Hematopoietic multipotent progenitor cell treated with erythropoietin and hydrocortisone succinate and interleukin-3 and kit ligand, for 8 days (in vitro differentiated cells): ENCODE measurements at places on chromosomes 3 and 15.

DNA sequence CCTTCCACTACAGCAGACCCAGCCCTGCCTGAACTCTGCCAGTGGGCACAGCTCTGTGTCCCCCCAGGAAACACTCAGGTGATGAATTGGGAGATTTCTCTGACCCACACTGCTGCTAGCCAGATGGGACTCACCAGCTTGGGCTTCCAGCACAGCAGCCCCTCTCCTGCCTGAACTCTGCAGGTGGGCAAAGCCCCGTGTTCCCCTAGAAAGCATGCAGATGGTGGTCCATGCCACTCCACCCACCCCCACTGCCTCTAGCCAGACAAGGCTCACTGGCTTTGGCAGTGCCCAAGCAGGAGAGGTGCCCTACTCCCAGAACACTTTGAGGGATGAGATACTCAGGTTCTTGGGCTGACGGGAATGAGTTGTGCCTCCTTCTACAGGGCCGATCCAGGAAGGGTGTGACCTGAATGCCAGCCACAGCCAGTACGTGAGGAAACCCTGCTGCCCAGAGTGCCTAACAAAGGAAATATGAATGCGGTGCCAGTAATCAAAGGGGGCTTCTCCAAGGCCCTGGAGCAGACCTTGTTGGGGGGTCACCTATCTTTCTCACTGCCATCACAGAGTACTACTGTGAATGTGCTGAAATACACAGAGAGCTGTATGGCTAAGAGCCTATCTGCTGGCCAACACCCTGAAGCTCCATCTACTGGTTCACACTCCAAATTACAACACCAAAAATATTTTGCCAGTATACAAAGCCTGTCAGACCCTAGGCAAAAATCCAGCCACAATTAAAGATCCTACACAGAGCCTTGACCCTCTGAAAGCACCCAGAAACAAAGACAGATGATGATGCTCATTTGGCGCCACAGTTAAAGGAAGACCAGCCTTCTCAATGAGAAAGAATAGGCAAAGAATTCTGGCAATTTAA lies 61.9 kb downstream of the BTLA start:
- peak; percentile 41 for DNase-seq

DNA sequence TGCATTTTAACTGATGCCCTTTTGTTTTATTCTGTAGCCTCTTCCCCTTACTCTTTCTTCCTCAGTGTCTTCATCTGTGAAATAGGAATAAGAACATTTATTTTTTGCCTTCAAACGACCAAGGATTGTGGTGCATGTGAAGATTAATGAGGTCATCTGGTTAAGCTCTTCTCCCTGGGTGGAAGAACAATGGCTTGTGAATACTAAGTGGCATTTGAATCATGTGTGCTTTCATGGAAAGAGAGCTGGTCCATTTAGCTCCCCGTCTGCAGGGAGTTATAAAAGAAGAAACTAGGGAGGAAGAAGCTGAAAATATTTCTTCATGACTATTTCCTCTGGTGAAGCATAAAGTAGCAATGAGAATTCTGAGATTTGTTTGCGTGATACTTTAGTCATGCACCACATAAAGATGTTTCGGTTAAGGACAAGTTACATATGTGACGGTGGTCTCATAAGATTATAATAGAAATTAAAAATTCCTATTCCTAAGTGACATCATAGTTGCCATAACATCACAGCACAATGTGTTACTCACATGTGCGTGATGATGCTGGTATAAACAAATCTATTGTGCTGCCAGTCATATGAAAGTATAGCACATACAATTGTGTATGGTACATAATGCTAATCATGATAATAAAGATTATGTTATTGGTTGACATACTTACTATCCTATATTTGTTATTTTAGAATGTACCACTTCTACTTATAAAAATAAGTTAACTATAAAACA lies 374.3 kb downstream of the RBMS3 start:
- no peak for DNase-seq

DNA sequence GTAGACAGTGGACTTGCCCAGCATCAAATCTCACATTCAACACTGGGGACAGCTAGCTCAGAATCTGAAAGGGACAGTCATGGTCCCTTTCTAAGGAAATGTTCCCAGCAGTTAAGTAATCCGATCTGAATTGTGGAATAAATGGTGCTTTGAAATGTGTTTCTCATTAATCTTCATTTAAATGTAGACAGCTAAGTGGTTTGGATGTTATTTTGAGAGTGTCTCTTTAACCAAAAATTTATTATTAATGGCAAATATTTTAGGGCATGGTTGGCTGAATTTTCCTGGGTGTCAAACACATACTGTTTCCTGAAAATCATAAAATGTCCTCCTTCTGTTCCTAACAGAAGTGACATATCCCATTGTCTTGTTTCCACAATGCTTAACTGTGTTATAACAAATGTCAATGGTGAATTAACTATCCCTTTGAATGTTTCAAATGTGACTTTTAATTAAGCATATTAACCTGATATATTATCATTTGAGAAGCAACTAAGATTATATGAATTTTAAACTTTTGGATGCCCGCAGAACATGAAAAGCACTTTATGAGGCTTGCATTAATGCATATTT lies 210.8 kb downstream of the CHST2 start:
- no peak for DNase-seq

DNA sequence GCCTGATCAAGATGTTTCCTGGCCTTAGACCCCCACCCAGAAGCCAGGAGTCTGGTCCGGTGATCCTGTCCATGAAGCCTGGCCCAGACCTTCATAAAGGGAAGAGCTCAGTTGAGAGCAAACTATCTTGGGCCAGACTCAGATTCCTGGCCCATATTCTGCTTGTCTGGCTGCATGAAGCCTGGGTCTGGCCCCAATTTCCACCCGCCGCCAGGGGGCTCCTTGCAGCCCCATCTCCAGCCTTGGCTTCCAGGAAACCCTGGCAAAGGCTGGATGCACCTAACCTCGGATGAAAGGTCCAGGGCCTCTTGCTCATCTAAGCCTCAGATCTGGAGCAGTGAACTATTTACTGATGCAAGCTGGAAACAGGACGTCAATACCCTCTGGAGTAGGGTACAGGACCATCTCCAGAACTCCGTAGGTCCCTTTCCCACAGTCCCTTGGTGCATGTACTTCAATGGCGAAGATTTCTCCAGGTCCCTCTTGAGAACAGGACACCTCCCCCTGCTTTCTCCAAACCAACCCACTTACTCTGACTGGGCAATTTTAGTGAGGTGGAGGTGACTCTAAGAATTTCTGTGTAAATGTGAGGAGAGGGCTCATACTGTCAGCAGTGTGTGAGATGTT lies 5.6 kb downstream of the FOXL2 start:
- DNase-seq, result peak; percentile 63

DNA sequence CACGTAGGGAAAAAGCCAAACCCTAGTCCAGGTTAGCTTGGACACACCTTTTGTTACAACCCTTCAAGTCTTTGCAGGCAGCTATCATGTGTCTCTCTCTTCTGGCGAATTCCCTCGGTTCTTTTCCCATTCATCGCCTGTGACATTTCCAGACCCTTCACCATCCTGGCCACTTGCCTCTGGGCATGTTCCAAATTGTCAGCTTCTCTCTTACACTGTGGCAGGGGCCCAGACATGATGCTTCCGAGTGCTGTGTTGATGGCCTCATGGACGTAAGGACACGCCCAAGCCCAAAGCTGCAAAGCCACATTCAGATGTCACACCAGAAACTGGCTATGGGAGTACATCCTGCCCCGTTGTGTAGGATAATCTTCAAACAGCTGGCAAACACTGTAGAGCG lies 58.5 kb downstream of the ISG20 start:
- no peak for DNase-seq

DNA sequence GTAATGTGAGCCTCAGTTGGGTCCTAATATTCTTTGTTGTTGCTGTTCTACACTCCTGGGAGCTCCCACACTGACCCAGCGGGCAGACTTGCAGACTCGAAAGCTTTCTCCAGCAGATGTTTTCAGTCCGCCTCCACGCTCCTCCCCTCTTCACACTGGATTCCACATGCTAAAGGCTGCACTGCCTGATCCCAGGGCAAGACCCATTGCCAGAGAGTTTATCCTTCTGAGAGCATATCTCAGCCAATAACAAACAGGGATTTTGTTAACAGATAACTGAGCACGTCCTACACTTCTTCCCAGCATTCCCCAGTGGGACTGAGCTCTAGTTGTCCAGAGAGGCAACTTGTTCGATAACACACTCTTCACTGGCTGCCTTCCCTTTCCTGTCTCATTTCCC lies 8.0 kb upstream of the COL6A6 start:
- no peak for DNase-seq

DNA sequence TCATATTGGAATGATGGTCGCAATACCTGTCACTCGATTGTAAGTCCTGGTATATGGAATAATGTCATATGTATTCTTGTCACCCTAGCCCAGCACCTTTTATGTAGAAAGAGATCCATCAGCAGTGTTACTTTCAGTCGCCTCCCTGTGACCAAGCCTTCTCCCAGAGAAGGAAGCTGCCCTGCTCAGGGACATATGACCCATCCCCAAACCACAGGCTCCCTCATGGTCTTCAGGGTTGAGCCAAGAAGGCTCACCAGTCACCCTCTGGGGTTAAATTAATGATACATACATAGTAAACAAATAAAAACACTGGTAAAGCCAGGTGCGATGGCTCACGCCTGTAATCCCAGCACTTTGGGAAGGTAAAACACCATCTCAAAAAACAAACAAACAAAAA lies 4.6 kb upstream of the MFGE8 start:
- DNase-seq, result no peak

GRCh38 chr15:98131924-98132323 lies 171.4 kb downstream of the ARRDC4 start:
- DNase-seq, result no peak

- no peak for DNase-seq
Measured at GRCh38 chr3:101184111-101184510, 136.3 kb downstream of the IMPG2 start.

- DNase-seq, result no peak
Measured at GRCh38 chr15:101652786-101653430, 727 bp upstream of the TM2D3 start.

DNA sequence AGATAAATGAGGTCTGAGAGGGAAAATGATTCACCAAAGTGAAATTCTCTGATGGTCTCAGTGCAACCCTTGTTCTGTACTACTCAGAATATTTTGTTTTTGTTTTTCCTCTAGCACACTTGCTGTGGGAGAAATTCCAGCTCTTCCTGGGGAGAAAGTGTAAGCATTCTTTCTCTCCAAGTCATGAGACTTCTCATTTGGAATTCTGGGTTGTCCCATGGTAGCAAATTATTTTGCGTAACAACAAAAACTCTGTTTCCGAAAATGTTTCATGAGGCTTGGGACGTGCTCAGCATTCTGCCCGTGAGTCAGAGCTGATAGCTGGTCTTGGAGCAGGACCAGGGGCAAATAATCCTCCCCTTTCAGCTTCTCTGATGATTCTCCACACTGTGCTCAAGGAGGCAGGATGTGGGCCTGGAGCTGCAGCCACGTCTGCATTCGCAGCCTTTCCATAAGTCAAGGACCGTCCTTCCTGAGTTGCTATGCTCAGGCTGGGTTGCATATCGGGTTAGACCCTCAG lies 70.3 kb downstream of the SENP2 start:
- no peak for DNase-seq

- DNase-seq, result no peak
Measured at GRCh38 chr15:49652922-49653321, 32.1 kb downstream of the DTWD1 start.

DNA sequence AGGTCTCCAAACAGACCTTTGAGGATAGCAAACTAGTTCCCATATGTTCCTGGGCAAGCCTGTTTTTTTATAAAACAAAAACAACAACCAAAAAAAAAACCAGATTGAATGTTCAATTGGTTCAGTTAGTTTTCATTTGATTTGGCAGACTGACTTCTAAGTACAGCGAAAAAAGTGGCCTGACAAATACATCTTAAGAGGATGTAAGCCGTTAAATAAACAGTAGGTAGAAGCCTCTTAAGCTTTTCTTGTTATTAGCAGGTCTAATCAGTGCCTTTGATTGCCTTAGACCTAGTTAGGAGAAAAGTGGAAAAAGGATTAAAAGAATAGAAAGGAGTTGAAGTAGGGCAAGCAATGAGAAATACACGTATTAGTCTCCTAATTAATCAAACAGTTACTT lies 13.2 kb downstream of the TSC22D2 start:
- no peak for DNase-seq

DNA sequence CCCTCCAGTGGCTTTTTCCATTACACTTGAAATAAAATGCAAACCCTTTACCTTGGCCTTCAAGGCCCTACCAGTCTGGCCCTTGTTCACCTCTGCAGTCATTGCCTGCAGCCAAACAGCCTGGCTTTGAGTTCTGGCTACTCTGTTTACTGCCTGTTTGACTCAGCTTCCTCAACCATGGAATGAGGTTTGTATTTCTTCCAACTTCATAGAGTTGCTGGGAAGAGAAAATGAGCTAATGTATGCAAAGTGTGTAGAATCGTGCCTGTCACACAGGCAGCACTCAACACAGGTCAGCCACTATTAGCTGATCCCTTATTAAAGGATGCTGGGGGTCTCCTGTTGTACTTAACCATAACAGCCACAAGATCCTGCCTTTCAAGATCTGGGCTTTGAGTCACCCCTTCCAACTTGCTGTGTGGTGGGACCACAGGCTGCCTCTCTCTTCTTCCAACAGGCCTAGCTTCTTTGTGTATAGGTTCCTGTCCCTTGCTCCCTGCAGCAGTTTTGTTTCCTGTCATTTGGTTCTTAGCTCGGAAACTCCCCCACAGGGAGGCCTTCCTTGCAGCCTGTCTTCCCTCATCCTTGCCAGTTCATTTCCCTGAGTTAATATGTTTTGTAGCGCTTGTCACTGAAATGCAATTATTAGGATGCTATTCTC lies 6.4 kb downstream of the MED12L start:
- DNase-seq, result no peak

- DNase-seq, result no peak
Measured at GRCh38 chr15:67142767-67143100, 77.3 kb downstream of the SMAD3 start.

DNA sequence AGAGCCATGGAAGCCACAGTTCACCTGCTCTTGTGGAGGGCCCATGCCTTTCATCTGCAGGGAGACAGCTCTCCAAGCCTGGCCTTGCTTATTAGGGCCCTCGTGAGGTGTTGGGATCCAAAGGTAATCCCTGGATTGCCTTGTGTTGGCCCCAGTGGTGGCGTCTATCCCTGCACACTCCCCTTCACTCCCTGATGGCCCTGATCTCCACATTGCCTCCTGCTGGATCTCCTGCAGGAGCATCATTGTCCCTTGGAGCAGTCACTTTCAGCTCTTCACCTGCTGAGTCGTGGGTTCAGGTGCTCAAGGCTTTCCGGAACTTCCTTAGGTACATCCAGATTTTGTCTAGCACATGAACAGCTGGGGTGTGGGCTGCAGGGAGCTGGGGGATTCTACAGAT lies 7.0 kb downstream of the PPCDC start:
- no peak for DNase-seq

- no peak for DNase-seq
Measured at GRCh38 chr3:169546368-169546767, 117.1 kb downstream of the MECOM start.

- DNase-seq, result no peak
Measured at GRCh38 chr3:116849261-116849688, 139.7 kb downstream of the TUSC7 start.

- no peak for DNase-seq
Measured at GRCh38 chr15:26630857-26631256, 142.0 kb downstream of the GABRB3 start.

GRCh38 chr3:134598763-134599545 lies 51.9 kb downstream of the KY start:
- no peak for DNase-seq
